NCI-H748 treated with DMSO at 0.1 percent for 48 hours (cell line): ENCODE measurements at places on chromosomes 16 and 17.

DNA sequence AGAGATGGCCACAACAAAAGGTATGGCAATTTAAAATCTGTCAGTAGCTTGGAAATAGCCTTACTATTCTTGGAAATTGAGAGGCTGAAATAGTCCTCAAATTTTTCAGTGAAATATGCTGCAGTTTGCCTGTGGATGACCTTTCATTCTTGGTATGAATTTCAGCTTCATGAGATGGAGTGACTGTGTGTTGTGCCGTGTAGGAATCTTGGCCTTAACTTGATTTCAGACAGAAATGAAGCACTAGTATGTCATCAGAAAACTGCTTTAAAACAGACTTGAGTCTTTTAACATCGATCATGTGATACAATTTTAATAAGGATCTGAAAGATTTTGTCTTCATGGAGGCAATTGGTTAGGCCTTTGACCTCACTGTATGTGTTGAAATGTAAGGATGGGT, 247.2 kb downstream of the CNTNAP4 start:
- no peak for DNase-seq

DNA sequence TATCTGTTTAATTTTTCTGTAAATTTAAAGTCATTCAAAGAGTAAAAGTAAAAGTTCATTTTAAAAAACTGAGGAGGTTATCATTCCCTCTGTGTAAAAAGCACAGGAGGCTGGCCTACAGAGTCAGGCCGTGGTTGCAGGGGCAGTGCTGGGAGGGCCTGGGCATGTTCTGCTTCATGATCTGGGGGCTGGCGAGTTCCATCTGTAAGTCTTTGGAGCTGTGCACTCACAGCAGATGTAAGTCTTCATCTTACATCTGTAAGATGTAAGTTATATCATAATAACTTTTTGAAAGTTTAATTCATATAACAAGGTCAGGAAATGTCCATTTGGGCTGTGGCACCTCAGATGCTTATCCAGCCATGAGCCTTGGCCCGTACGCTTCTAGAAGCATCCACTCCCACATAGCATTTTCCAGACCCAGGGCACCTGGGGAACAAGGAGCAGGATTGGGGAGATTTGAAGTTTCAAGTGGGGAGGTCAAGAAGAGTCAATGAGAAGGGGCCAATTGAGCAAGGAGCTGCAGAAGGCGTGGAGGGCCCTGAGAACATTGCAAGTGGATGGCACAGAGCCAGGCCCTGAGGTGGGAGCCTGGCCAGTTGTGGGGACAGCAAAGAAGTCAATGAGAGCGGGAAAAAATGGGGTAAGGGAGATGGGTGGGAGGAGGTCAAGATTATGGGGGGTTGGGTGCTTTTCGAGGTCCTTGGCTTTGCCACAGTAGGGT, 54.1 kb downstream of the TNFRSF13B start:
- DNase-seq: no peak

DNA sequence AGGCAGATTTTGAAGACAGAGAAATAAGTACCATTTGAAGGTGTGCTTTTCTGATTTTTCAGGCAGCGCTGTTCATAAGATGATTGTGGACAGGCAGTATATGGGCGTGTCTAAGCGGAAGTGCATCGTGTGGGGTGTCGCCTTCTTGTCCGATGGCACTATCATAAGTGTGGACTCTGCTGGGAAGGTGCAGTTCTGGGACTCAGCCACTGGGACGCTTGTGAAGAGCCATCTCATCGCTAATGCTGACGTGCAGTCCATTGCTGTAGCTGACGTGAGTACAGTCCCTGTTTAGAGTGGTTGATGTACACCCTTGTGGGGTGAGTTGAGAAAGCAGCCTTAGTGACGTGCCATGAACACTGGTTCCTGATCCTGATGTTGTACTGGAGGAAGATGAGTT, 10.7 kb downstream of the UTP4 start:
- DNase-seq: no peak

DNA sequence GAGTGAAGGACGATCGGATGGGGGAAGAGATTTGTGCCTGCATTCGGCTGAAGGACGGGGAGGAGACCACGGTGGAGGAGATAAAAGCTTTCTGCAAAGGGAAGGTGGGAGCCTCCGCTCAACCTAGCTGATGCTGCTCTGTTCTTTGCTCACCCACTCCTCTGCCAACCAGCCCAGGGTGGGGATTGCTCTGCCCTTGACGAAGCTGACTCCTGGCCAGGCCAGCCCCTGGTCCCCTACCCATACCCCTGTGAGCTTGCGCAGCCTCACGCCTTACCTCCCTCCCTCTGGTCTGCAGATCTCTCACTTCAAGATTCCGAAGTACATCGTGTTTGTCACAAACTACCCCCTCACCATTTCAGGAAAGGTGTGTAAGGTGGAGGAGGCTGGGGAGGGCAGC, 4.8 kb upstream of the RSAD1 start:
- DNase-seq: no peak

GRCh38 chr17:14080847-14081251, 11.5 kb downstream of the COX10 start:
- DNase-seq: no peak

- no peak for DNase-seq
Measured at GRCh38 chr16:17403156-17403809, 67.5 kb downstream of the XYLT1 start.

GRCh38 chr17:29903471-29903870, 26.6 kb downstream of the SSH2 start:
- DNase-seq: no peak

DNA sequence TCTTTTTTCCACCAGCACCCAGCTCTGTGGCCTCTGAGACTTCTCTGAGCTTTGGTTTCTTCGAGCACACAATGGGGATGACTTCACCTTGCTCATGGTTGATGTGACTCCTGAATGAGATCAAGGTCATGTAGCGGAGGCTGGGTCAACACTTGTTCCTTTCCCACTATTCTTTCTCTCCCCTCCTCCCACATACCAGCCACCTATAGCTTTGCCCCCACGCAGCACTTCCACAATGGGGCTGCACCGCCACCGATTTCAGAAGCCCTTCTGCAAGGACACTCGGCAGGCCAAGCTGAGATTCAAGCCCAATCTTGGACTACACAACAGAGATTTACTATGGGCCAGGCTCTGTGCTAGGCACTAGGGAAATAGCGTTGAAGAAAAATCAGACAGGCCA, 14.4 kb downstream of the TRIM25 start:
- DNase-seq: no peak

- DNase-seq: peak; percentile 42
Measured at GRCh38 chr16:73670836-73671820, 623.2 kb upstream of the ZFHX3 start.

DNA sequence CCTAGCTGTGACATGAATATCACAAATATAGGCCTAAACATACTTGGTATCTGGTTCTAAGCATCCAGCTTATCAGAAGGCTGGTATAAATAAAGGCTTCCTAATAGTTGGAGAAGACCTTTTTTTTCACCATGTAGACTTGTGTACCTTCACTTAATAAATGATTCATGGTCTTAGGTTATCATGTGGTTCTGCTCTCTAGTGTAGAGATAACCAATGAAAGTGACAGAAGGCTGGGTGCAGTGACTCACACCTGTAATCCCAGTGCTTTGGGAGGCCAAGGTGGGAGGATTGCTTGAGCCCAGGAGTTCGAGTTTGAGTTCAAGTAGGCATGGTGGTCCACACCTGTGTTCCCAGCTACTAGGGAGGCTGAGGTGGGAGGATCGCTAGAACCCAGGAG, 3.1 kb downstream of the DDX19A start:
- no peak for DNase-seq

DNA sequence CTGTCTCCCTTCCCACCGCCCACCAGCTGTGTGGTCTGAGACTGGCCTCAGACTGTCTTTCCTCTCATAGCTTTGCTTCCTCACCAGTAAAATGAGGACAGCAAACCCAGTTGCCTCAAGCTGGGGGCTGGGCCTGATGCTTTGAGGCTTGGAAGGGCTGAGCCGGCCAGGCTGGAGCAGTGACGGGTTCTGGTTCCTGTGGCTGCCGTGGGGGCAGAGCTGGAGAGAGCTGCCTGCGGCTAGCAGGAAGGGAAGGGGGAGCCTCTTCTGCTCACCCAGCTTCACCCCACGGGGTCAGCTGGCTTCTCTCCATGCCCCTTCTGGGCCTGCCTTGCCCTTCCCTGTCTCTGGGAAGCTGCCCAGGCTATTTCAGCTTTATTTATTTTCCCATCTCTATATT, 23.7 kb downstream of the LASP1 start:
- no peak for DNase-seq

GRCh38 chr17:8927395-8927794, 38.1 kb downstream of the PIK3R5 start:
- no peak for DNase-seq

- DNase-seq: peak; percentile 85
Measured at GRCh38 chr17:3723556-3724377, at the start of gene HASPIN. TSS of gene HASPIN (plus strand) at chr17:3723903. CDS start at chr17:3723936, 33 bp downstream.

DNA sequence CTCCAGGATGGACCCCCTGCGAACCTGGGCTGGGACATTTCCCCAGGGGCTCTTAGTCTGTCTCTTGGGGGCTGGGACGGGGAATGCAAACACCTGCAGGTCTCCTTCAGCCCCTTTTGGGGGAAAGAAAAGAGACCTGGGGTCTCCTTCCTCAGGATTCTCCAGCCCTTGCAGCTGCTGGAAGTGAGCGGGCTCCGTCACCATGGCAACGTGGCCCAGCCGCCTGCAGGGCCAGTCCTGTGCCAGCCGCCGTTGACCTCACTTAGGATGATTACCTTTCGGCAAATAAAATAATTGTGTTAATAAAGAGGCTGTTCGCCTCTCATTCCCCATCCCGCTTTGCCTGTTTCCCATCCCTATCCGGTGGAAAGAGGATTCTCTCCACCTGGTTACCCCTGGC, 25.7 kb downstream of the MRM1 start:
- DNase-seq: peak; percentile 83

- no peak for DNase-seq
Measured at GRCh38 chr17:72602517-72603419, 481.9 kb downstream of the SOX9 start.

- no peak for DNase-seq
Measured at GRCh38 chr17:79504181-79504605, 106.7 kb downstream of the RBFOX3 start.

GRCh38 chr16:19378511-19378910, 39.2 kb upstream of the TMC5 start:
- no peak for DNase-seq

GRCh38 chr16:11459722-11460121, 114.5 kb downstream of the RMI2 start:
- no peak for DNase-seq

- DNase-seq: no peak
Measured at GRCh38 chr16:3095869-3096268, 3.2 kb downstream of the ZSCAN10 start.

- DNase-seq: no peak
Measured at GRCh38 chr16:55045756-55046460, 115.2 kb downstream of the IRX5 start.
